Right renal cortex interstitium (tissue), 3 donors: ENCODE measurements at places on chromosomes 5 and 9. TPM values are rescaled to one million over a fixed set of nuclear protein-coding genes. Genes with fewer than 3 reads are reported as not detected.

The NTRK2 gene
- polyA plus RNA-seq = 99.5 TPM

The CCL21 gene
- polyA plus RNA-seq = 16.5 TPM

The DPP7 gene
- 19.8 TPM for polyA plus RNA-seq

The LCP2 gene
- 3.0 TPM for polyA plus RNA-seq

The CMYA5 gene
- 14.0 TPM for polyA plus RNA-seq

The NXNL2 gene
- 1.8 TPM for polyA plus RNA-seq

The SOX30 gene
- 0.65 TPM for polyA plus RNA-seq

The BSPRY gene
- polyA plus RNA-seq = 9.7 TPM

The KCNV2 gene
- not detected for polyA plus RNA-seq

The UBE2D2 gene
- 176 TPM for polyA plus RNA-seq

The DPM2 gene
- 37.4 TPM for polyA plus RNA-seq

The COL15A1 gene
- polyA plus RNA-seq = 33.0 TPM

The LCN15 gene
- 0.04 TPM for polyA plus RNA-seq

The ITGA2 gene
- polyA plus RNA-seq = 32.8 TPM

The CDC25C gene
- polyA plus RNA-seq = 7.8 TPM

The C9orf153 gene
- polyA plus RNA-seq = not detected

The MCTP1 gene
- 4.2 TPM for polyA plus RNA-seq

The IRX2 gene
- 24.0 TPM for polyA plus RNA-seq

The GABRA1 gene
- not detected for polyA plus RNA-seq

The SLC6A3 gene
- 0.41 TPM for polyA plus RNA-seq

The ZNF658 gene
- 11.4 TPM for polyA plus RNA-seq

The GABRA6 gene
- polyA plus RNA-seq = 0.17 TPM

The ENTREP1 gene
- 2.5 TPM for polyA plus RNA-seq

The FYB1 gene
- 5.4 TPM for polyA plus RNA-seq

The AQP3 gene
- 47.1 TPM for polyA plus RNA-seq

The CNTLN gene
- 14.0 TPM for polyA plus RNA-seq

The SMIM23 gene
- not detected for polyA plus RNA-seq

The SPINK13 gene
- polyA plus RNA-seq = 0.17 TPM

The LRRC14B gene
- 0.08 TPM for polyA plus RNA-seq

The IGFBPL1 gene
- polyA plus RNA-seq = 1.5 TPM

The ELOVL7 gene
- polyA plus RNA-seq = 18.6 TPM

The FAM13B gene
- 52.5 TPM for polyA plus RNA-seq

The LRRC8A gene
- polyA plus RNA-seq = 28.2 TPM

The SPINK6 gene
- polyA plus RNA-seq = not detected

The FRMD3 gene
- polyA plus RNA-seq = 27.0 TPM

The ARL14EPL gene
- not detected for polyA plus RNA-seq

The LTC4S gene
- polyA plus RNA-seq = 2.3 TPM

The SLC22A5 gene
- 52.4 TPM for polyA plus RNA-seq

The FOXI1 gene
- 8.1 TPM for polyA plus RNA-seq

The C9orf85 gene
- 18.0 TPM for polyA plus RNA-seq

The WWC1 gene
- polyA plus RNA-seq = 89.7 TPM

The SPATA9 gene
- polyA plus RNA-seq = 1.2 TPM

The FBXL7 gene
- polyA plus RNA-seq = 28.7 TPM
